ENCODE measurements at places on chromosomes 3 and 15. TPM values are rescaled to one million over a fixed set of nuclear protein-coding genes. Genes with fewer than 3 reads are reported as not detected.

Gene FMN1
- 0.09 TPM for polyA plus RNA-seq

Gene MYEF2
- 1.2 TPM for polyA plus RNA-seq

Gene IL17RD
- polyA plus RNA-seq, result not detected

GRCh38 chr15:62818691-62819090 lies 223.9 kb upstream of the TPM1 start:
- DNase-seq, result no peak

- DNase-seq, result no peak
Measured at GRCh38 chr15:90221246-90221900, 12.4 kb downstream of the CIB1 start.

DNA sequence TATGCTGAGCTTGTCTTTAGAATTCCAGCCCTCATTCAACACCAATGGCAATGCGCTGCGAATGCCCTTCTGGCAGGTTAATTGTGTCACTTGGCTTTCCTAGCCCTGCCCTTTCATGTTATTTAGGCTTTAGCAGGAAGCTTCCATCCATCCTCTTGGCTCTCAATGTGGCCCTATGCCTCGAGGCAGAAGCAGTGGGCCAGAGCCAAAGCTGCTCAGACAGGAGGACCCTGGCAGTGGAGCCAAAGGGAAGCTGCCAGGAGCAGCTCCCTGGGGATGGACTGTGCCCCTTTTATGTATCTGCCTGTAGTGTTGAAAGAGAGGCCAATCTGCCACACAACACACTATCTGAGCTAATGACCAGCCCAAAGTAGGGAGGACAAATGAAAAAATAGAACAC lies 376.4 kb downstream of the CTNNB1 start:
- no peak for DNase-seq

DNA sequence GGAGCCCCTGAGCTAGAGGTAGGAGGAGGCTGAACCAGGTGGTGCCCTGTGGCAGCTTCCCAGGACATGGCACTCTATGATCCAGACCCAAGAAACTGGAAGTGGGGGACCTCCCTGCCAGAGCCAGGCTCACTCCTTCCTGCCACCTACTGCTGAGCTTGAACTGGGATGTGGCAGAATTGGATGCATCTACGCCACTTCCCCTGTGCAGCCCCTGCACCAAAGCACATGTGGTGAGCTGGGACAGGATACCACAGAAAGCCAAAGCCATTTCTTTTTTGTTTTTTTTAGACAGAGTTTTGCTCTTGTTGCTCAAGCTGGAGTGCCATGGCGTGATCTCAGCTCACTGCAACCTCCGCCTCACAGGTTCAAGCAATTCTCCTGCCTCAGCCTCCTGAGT lies 518.0 kb upstream of the PPP2R3A start:
- no peak for DNase-seq

DNA sequence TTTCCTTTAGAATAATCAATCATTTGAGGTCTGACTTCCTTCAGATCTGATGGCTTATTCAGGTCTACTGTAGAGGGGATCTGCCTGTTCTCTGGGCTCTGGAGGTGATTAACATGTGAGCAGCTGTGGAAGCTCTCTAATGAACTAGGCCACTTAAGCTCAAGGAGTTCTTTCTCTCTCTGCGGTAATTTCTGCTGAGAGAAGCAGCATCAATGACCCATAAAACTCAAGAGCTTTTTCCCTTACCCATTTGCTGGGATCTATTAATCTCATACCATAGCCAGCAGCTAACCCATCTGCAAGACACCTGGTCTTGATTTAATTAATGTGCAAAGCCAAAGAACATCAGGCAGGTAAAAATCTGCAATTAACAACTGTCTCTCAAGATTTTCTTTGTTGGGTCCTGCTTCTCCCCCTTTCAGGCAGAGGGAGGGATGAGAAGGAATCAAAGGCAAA lies 73.2 kb upstream of the DLG1 start:
- no peak for DNase-seq

DNA sequence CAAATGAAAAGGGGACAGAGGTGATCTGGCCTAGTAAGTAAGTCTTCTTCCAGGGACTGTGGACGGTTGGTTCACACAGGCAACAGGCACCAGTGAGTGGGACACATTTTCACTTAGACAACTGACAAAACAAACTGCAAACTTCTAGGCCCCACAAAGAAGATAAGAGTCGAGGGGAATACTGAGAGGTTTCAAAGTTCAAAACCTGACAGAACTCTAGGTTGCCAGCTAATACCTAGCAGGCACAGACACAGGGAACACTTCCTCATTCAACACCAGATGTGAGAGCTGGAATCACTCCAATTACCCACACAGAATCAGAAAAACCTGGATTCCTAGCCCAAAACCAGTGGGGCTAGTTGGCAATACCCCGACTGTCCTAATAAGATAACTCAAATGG lies 621.7 kb downstream of the ZPLD1 start:
- no peak for DNase-seq

- peak; percentile 33 for DNase-seq
Measured at GRCh38 chr3:198071602-198072287, 111.7 kb downstream of the LMLN start.

- DNase-seq, result no peak
Measured at GRCh38 chr3:88117683-88118082, 32.1 kb upstream of the C3orf38 start.

GRCh38 chr3:169822983-169823382 lies 10.3 kb upstream of the LRRC34 start:
- no peak for DNase-seq

GRCh38 chr15:68816158-68816557 lies 4.5 kb downstream of the ANP32A start:
- DNase-seq, result no peak

GRCh38 chr3:63875510-63875909 lies 11.8 kb downstream of the ATXN7 start:
- DNase-seq, result no peak

DNA sequence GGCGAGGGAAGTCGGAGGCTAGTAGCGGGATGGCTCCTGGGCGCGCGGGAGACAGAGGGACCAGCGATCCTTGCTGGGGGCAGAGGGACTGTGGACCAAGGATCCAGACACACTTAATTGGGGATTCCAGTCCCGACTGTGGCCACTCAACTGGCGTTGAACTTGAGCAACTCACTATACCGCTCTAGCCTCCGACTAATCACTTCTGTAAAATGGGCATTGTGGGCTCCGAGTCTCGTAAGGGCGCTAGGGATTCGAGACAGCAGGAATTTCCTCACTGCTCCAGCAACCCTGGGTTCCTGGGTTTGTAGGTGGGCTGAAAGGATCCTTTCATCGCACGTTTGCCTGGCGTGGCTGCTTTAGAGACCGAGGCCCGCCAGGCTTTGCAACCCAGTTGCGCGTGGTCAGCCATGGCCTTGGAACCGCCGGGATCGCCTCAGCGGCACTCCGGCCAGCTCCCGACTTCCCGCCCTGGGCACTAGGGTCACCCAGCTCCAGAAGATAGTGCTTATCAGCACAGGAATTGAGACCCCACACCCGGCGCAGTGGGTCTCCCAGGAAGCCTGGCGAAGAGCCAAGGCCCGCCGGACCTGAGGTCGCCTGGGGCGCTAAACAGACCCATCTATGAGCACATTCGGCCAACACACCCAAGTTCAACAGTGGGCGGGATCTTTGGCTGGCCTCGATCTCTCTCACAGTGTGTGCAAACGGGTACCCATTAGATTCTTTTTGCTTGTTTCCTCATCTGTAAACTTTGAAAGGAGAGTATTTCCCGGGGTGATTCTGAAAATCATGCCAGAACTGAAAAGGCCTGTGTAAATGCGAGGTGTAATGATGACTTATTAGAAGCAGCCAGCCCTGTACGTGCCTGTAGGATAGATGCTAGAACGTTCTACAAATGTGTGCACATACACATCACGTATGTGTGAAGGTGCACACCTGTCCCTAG lies 9.9 kb downstream of the FOXL2 start:
- no peak for DNase-seq

GRCh38 chr3:43180027-43180426 lies 74.1 kb upstream of the POMGNT2 start:
- DNase-seq, result peak; percentile 54

DNA sequence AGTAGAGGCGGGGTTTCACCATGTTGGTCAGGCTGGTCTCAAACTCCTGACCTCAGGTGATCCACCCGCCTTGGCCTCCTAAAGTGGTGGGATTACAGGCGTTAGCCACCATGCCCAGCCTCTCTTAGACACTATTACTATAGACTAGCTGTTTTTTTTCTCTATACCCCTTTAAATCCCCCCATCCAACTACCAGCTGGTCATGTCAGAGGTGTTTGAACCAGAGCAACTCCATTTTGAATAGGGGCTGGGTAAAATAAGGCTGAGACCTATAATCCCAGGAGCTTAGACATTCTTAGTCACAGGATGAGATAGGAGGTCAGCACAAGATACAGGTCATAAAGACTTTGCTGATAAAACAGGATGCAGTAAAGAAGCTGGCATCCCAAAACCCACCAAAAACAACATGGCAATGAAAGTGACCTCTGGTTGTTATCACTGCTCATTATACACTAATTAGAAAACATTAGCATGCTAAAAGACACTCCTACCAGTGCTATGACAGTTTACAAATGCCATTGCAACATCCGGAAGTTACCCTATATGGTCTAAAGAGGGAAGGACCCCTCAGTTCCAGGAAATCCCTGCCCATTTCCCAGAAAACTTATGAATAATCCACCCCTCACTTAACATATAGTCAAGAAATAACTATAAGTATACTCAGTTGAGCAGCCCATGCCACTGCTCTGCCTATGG lies 57.8 kb upstream of the GPD1L start:
- no peak for DNase-seq

DNA sequence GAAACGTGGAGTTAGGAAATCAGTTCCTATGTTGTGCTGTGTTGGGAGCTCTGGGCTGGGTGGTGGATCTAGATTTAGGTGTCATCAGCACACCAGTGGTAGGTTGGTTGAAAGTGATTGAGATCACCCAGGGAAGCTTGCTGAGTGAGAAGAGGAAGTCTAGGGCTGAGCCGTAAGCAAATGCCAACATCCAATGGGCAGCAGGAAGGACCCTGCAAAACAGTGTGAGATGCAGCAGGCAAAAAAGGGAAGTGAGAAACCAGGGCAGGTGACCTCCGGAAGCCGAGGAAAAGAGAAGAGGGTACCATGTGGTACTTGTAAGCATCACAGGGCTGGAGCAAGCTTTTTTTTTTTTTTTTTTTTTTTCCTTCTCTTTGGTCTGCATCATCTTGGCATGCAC lies 15.9 kb upstream of the COPG1 start:
- no peak for DNase-seq

DNA sequence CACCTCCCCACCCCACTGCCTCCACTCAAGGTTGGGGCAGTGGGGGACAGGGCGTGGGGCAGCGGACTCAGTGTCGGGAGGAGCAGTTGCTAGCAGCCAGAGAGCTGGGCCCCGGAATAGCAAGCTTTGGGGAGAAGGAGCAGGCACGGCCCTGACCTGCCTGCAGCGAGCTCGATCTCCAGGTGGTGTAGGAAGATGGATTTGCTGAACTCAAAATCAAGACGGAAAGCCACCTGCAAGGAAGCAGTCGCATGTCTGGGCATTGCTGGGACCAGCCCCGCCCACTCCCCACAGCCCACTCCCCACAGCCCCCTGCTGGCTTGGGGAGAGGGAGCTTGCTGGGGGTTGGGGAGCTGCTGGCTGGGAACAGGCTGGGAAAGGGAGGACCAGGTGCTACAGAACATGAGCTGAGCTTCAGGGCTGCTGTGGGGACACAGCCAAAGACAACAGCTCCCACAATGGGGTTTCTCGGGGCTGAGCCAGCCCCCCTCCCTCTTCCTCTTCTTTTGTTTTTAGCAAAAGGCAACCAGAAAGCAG lies 38.0 kb downstream of the FEM1B start:
- DNase-seq, result peak; percentile 28

DNA sequence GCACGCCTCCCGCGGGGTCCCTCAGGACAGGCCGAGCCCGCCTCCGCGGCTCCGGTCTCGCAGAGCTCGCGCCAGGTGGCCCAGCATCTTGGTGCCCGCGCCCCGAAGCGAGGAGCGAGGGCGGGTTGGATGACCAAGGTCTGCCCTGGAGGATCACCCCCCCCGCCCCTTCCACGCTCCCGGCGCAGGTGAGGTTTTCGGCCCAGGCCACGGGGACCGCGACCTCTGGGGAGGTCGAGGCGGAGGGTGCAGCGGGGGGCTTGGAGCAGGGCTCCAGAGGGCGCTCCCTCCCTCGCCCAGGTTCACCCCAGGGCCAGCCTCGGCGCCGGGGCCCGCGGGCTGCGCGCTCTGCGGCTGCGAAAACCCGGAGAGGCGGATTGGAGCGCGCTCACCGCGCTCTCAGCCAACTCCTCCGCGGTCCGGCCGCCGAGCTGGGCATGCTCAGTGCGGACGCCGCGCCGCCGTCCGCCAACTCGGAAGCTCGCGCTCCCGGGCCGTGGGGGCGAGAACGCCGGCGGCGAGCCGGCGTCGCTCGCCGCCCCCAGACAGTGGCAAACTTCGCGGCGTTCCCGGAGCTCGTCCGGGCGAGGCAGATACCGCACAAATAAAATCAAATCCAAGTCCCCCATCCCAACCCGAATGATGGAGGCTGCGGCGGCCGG lies at the start of gene MED12L:
Gene MED12L (plus strand): TSS at position 438 of the 662 bp plus-strand sequence. CDS start 1,263 bp downstream, outside the sequence.
- DNase-seq, result no peak

GRCh38 chr3:173891272-173892100 lies 493.9 kb downstream of the NLGN1 start:
- no peak for DNase-seq

GRCh38 chr3:133857767-133858166 lies 37.9 kb downstream of the RAB6B start:
- DNase-seq, result no peak

DNA sequence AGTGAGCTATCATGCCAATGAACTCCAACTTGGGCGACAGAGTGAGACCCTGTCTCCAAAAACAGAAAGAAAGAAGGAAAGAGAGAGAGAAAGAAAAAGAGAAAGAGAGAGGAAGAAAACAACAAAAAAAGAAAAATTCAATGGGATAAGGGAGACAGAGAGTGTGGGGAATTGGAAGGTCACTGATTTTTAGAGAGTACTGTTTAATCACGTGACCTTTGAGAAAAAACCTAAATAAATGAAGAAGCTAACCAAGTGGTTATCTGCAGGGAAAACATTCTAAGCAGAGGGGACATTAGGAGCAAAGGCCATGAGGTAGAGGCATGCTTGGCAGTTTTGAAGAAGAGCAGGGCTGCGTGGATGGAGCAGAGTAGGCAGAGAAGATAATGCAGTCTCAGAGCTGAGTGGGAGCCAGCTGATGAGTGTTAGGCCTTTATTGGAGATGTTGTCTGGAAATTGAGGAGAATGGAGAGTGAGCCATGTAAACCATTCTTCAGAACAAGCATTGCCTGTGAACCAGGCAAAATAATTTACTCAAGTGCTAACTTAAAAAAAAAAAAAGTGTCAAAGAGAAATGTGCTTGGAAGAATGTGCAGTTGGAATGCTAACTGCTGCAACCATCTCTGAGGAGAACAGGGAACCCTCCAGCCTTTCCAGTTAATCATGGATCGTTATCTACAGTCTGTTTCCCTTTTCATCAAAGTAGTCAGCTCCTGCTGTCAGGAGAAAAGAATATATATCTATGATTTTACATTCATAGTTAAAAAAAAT lies 377.3 kb upstream of the SEMA6D start:
- no peak for DNase-seq

- DNase-seq, result no peak
Measured at GRCh38 chr3:139434764-139435307, 41.5 kb downstream of the RBP2 start.

- no peak for DNase-seq
Measured at GRCh38 chr3:49711489-49711888, 8.0 kb downstream of the AMIGO3 start.

DNA sequence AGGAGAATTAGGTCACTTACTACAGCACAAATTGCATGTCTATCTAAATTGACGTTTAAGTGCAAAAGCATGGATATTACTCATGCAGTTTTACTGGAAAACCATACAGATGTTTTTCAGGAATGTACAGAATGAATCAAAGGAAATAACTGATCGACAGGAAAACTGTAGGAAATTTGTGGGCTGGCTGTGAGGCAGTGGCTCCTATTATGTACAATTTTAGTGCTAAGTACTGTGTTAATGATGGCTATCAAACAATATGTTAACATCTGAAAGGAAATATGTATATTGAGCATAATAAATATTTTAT lies 6.9 kb downstream of the NUDT16 start:
- no peak for DNase-seq
